ENCODE measurements at places on chromosomes 12 and 14.

DNA sequence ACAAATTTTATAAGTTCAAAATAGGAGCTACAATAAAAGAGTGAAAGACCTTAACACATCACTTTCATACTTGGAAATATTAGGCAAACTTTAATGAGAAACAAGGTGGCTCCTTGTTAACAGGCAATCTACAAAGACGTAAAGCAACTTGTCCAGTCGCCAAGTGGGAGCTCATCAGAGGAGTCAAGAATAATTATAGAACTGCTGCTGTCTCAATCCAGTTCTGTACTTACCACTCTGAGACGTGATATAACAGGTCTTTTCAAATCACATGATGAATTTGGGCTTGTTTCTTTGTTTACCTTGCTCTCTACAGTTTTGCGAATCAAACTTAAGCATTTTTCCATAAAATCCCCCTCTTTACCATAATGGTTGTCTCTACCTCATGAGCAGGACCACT is 3.6 kb downstream of the YBX3 start:
- no peak for DNase-seq

GRCh38 chr14:99699085-99699760 is 15.1 kb downstream of the CYP46A1 start:
- DNase-seq = no peak

DNA sequence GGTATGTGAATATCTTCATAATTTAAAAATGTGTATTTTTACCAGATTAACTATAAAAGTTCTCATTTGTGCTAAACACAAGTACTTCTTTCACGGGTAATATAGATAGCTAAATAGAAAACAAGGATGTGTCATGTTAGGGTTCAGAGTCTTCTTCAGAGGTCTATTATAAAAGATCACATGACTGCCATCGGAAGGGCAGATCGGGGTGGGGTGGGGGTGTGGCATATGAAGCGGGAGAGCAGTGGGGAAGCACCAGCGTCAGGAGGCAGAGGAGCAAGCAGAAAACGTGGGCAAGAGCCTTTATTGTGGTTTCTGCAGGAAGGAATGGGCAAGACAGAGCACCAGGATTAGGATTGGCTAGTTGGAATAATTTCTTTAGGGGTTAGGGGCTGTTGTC is 63.7 kb upstream of the DNM1L start:
- no peak for DNase-seq

GRCh38 chr14:22482782-22483553 is 106.1 kb downstream of the DAD1 start:
- no peak for DNase-seq

- peak; percentile 7 for DNase-seq
These were observed 386.5 kb upstream of the DDHD1 start for GRCh38 chr14:53539489-53540126.

GRCh38 chr12:3366451-3367110 is 124.4 kb upstream of the PRMT8 start:
- DNase-seq = no peak

DNA sequence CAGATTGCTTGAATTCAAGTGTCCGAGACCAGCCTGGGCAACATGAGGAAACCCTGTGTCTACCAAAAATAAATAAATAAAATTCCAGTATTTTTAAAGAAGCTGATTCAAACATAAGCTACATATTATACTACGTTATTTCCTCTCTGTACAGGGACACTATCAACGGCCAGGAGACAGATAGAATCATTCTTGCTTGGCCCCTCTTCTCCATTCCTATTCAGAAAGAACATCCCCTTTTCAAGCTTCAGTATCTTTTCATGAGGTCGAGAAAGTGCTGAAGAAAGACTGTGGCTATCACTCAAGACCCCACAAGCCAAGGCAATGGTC is 314 bp upstream of the DHRS7 start:
- no peak for DNase-seq

GRCh38 chr14:71891970-71892369 is 40.3 kb upstream of the RGS6 start:
- no peak for DNase-seq

- DNase-seq = no peak
These were observed 250.1 kb upstream of the PRKD1 start for GRCh38 chr14:30177781-30178180.

DNA sequence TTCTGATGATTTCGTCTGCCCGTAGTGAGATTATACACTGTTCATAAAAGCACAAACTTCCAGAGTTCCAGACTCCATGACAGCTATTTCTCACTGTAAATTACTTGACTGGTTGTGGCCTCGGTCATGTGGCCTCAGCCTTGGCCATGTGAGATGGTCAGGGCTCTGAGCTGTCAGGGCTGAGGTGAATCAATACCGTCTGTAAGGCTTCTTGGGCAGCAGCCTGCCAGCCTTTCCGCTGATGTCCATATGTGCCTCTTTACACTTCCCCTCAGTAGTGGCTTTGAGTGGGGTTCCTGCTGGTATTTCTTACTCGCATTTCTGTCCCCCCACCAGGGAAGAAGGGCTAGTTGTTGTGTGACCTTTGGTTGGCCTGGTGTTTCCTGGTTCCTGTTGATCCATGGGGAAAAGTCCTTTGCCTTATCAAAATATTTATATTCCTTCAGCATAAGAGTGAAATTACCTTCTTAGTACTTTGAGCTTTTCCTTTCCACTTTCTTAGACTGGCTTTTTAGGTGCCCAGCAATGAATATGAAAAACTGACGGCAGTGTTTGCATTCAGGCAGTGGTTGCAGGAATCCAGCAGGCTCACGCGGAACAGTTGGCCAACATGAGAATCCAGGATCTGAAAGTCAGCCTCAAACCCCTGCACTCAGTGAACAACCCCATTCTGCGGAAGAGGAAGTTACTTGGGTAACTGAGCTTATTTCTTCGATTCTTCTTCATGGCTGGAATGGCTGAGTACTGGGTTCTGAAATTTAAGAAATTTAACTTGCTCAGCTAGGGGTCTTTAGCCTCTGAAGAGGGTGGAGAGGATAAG is 46.1 kb downstream of the MAPKAPK5 start:
- DNase-seq = no peak

- peak; percentile 62 for DNase-seq
These were observed 71.3 kb downstream of the ANKRD9 start for GRCh38 chr14:102437997-102438915.

- no peak for DNase-seq
These were observed 177.3 kb downstream of the MYRFL start for GRCh38 chr12:70002097-70002911.

DNA sequence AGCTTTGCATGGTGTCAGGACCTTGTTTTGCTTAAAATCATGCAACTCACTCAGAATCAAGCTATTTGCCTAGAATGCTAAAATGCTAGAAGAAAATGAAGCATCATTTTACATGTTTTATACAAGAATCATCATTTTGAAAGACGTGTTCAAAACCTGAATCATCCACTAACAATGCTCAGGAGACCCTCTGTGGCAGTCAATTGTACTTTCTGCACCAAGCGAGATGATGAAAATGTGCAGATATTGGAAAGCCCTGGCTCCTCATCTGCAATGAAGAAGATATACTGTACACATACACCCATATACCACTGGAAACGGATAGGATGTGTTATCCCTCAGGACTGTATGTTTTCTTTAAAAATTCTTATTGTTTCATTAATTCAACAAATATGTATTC is 92.7 kb downstream of the DYRK2 start:
- no peak for DNase-seq

DNA sequence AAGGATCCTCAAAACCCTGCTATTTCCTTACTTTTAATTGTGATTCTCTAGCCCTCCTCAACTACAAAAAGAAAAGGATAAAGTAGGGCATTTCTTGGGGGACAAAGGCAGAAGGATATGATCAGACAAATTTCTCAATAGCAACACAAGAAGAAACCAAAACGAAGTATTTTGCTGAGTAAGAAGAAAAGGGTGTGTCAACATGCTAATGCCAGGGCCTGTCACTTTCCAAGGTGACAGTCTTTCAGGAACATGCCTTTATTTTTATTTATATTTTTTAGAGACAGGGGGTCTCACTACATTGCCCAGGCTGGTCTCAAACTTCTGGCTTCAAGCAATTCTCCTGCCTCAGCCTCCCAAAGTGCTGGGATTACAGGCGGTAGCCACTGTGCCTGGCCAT is 39.8 kb downstream of the CBX5 start:
- DNase-seq = no peak

- no peak for DNase-seq
These were observed 32.4 kb upstream of the PLEK2 start for GRCh38 chr14:67444395-67444794.

DNA sequence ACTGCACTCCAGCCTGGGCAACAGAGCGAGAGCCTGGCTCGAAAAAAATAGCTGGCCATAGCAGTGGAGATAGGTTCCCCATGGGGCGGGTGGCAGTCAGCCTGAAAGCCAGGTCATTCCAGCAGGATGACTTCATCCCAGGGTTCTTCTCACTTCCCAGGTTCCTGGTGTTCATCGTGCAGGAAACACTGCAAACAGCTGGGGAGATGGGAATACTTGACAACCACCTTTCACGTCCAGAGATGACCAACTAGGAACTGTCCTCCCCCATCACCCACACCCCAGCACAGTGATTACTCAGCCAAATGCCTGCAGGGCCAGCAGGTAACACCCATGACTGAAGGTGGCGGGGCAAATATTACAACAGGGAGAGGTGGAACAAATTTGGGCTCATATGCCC is 1.7 kb downstream of the VSIG10 start:
- DNase-seq = no peak

DNA sequence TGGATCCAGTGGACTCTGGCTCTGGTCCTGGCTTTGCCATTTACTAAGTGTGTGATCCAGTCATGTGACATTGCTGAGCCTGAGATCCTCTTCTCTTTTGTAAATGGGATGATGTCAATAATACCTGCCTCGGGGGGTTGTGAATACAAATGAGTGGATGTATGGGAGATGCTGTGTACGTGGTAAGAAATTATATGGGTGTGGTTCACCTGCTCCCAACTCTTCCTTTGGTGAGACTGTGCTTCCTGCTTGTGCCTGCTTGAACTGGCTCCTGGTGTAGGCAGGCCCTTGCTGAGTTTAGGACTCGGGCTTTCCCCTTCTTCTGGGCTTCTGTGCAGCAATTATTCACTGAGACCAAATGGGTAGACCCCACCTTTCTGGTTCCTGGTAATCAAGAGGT is 189.5 kb upstream of the FRMD6 start:
- no peak for DNase-seq

DNA sequence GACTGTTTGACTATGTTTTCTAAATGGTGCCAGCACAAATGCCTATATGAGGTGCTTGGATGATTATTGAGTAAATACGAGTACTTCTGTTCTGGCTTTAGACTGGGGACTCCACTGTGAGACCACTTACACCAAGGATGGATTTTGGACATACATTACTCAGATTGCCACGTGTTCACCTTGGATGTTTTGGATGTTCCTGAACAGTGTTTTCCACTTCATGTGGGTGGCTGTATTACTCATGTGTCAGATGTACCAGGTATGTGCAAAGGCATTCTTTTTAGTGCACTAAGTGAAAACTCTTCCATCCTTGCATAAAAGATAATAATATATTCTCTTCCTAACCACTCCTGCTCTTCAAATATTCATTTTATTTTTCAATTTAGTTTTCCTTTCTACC is 30.7 kb downstream of the CSRP2 start:
- DNase-seq = no peak

DNA sequence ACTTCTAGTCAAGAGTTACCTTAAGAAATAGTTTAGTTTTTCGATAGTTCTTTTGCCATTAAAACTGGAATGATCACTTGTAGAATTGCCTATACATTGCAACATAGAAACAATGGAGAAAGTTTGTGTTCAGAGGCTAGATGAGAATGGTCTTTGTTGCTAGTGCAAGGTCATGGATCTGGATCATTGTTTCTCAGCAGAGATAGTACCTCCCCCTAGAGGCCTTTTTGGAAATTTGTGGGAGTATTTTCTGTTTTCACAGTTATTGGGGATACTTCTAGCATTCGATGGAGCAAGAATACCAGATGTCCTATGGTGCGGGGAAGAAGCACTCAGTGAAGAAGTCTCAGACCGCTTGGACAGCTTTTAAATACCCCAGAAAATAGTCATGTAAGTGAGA is 138.8 kb upstream of the HMGA2 start:
- no peak for DNase-seq

- no peak for DNase-seq
These were observed 80.4 kb upstream of the SINHCAF start for GRCh38 chr12:31406345-31406744.

- DNase-seq = no peak
These were observed 15.2 kb upstream of the RNASE12 start for GRCh38 chr14:20606190-20606901.

GRCh38 chr14:61577506-61577931 is 117.8 kb upstream of the HIF1A start:
- no peak for DNase-seq

DNA sequence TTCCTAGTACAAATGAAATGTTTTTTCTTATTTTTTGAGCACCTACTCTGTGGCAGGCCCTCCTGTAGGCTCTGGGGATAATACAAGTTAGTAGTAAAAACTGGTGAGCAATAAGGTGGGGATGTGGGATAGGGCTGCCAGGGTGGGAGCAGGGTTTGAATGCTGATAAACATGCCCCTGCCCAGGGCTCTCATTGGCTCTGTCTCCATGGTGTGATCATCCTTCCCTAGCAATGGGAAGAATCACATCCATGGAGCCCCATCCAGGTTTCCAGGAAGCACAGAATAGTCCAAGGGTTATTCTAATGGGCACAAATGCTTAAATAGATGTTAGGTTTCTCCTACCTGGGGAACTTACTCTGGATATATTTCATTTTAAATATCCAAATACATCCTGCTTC is 45.5 kb downstream of the GIT2 start:
- DNase-seq = no peak

GRCh38 chr14:30559638-30560091 is 707 bp downstream of the G2E3 start:
- no peak for DNase-seq

DNA sequence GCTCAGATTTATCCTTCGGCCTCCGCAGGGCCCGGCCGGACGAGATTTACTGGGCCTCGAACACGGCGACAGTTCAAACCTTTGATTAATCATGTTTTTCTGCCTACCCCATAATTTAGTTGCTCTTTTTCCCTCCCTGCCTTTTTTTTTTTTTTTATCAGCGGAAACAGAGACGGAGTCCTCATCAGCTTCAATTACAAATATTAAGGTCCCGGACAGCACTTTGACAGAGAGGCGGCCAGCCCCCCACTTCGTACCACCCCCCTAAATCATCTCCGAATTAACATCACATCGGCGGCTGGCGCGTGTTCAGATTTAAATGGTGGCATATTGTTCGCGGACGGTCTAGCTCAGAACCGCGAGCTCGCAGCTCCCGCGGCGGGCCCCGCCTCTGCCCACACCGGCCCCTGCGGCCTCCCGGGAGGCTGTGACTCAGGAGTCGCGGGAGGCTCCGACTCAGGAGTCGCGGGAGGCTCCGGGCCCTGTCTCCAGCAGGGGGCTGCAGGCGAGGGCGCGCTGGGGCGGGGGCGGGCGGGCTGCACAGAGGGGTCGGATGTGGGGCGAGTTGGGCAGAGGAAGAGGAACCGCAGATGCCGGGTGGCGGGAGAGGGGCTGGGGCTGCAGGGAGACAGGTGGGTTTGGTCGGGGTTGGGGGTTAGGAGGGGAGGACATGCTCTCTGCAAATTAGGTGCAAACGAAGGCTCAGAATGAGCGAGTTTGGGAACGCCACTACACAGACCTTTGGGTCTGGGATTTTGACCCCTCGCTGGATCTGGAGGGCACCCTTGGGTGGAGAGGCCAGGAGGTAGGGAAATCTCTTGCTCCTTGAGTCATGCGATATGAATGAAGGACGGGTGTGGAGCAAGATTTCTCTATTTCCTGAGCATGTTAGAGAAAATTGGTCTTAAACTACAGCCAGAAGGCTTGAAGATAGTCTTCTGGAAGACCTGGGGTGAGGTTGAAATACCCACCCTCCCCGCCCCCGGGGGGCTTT is 19.6 kb upstream of the ATP5MC2 start:
- peak; percentile 18 for DNase-seq

- DNase-seq = no peak
These were observed 263 bp upstream of the IFT81 start for GRCh38 chr12:110123919-110124268.

Measured in T-cell (primary cell).